ENCODE measurements at places on chromosomes 6 and 20.

DNA sequence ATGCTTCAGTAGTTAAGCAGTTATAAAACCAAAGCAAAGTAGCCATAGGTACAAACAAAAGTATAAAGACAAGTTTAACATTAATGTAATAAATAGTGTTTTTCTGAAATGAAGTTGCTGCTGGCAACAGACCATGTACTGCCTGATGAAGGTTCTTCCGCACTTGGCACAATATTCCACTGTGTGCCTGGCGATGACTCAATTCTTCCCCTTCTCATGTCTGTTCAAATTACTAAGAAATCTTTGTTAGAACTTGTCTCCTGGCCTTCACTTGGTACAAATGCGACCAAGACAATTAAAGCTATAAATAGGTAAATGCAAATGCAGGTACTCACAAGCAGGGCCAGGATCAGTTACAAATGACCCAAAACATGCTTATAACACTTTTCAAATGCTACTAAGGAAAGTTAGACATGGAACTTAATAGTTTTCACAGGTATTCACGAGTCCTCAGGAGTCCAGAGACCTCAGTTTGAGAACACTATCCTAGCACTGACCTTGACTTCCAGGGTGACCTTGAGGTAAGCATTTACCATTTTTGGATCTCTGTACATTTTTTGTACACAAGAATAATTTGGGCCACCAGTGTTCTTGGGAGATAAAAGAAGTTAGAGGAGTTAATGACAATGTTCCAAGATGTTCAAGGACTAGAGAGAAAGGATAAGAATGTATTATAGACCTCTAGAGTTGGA, 8.1 kb upstream of the DDR1 start:
- no peak for DNase-seq

DNA sequence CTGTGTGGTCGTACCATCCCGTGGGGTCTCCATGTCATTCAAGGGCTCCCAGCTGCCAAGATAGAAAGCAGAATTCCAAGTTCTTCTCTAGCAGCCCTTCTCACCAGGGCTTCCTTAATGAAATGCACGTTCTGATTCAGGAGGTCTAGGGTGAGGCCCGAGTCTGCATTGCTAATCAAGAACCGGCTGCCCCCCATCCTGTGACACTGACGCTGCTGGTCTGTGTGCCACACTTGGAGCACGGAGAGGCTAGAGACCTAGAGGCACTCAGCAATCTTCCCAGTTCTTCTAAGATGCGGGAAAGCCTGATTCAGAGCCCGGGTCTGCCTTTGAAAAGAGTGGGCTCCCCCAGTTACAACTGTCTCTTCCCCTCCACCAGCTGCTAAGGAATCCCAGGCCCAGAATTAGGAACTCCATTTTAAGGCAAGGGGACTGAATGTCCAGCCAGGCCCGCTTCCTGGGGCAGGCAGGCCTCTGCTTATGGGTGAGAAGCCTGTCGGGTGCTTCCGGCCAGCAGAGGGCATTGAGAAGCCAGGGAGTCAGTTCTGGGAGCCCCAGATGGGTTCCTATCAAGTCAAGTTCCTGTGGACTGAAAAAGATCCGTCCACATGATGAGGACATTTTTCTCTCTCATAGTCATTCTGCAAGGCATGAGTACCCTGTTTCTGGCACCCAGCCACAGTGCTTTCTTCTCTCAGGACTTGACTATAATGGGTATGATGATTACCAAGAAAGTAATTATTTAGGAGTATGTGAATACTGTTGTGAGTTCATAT, 69.8 kb upstream of the RIN2 start:
- DNase-seq = peak; percentile 69

DNA sequence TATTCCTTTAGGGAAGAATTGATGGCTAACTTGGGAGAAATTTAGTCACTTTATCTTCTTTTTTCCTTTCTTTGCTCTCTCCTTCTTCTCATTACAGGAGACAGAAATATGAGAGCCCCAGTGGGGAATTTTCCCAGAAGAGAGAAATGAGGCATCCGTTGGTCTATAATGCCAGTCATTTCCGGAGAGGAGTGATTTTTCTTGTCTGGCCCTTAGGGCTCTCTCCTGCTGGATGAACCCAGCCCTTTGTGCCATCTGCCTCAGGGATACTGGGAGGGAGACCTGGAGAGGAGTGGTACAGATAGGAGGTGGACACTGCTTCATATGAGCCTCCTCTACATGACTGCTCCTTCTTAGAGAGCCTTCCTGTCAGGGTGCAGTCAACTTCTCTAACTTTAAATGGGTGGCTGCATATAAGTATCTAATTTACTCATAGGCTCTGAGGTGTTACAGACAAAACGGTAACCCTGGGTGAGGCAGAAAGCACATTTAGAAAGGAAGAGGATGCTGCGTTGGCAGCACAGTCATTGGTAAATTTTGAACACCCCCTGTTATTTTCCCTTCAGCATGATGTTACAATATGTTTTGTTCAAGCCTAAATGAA, 21.9 kb downstream of the RIMS1 start:
- no peak for DNase-seq

DNA sequence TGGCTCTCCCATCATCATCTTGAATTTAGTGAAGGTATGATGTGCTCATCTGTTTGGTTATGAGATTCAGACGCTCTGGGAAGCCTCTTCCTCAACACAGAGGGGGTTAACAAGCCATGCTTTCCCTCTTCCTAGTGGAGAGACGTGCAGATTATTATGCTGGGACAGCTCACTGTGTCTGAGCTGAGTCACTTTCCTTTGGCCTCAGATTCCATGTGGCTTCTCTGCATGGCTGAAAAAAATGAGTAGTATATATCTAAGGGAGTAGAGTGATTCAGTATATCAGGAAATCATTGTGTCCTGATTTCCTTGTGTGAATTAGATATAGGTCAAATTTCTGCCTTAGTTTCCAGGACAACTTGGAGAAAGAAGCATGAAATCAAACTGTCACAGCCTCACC, 52.6 kb downstream of the FIG4 start:
- DNase-seq = peak; percentile 45

DNA sequence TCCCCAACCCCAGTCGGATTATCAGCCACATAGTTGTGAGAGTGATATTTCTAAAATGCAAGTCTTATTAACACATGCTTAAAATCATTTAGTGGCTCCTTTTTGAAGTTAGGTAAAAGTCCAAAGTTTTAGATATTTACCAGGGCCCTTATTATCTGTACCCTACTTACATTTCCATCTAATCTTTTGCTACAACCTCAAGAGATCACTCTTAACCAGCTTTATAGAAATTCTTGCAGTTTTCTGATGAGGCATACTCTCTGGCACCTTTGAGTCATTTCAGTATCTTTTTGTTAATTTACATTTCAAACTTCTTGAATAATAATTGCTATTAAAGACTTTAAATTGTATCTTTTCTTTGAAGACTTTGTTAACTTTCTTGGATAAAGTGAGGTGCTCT, 453.3 kb downstream of the RFPL4B start:
- DNase-seq = no peak

- peak; percentile 21 for DNase-seq
These were observed 248.0 kb downstream of the CDH26 start for GRCh38 chr20:60206259-60206658.

DNA sequence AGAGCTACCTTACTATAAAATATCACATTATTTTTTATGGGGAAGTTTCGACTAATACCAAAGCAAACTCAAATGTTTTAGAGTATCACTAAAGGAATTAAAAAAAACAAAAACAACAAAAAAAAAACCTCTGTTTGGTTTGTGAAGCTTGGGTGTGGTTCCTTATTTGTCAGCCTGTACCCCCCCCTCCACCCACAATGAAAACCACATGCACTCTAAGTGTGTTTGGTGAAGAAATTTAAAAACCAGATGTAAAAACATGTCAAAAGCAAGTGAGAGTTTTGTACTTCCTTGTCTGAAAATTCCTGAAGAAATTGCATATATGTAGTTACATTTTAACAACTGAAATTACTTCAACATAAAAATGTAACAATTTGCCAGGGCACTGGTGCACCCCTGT, 3.1 kb downstream of the STK38 start:
- DNase-seq = no peak

- DNase-seq = no peak
These were observed 6.7 kb downstream of the AFDN start for GRCh38 chr6:167833396-167833763.

DNA sequence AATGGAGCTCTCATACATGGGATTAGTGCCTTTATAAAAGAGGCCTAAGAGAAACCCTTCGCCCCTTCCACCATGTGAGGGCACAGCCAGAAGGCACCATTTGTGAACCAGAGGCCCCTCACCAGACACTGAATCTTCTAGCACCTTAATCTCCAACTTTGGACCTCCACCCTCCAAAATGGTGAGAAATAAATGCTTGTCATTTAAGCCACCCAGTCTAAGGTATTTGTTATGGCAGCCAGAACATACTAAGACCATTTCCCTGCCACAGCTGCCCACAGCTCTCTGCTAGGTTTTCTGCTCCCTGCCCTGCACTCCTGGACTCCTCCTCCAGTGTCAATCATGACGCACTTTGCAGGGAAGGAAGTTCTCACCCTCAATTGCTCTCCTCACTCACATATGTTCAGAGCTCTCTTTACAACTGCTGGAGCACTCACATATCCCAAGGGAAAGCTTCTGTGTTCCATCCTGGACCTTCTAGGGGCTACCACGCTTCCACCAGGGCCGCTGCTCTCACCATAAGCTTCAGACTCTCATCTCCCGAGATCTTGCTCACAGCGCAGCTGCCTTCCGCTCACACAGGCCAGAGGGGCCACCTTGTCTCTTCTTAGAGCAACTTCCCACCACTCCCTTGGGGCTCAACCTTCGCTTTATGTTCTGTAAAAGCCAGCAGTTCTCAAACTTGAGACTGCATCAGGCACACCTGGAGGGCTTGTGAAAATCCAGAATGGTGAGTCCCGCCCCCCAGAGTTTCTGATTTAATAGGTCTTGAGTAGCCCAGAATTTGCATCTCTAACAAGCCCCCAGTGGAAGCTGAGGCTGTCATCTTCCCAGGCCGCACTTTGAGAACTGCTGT, 1.6 kb upstream of the LY86 start:
- no peak for DNase-seq

- DNase-seq = no peak
These were observed 149.6 kb upstream of the SYNCRIP start for GRCh38 chr6:85792254-85792653.

DNA sequence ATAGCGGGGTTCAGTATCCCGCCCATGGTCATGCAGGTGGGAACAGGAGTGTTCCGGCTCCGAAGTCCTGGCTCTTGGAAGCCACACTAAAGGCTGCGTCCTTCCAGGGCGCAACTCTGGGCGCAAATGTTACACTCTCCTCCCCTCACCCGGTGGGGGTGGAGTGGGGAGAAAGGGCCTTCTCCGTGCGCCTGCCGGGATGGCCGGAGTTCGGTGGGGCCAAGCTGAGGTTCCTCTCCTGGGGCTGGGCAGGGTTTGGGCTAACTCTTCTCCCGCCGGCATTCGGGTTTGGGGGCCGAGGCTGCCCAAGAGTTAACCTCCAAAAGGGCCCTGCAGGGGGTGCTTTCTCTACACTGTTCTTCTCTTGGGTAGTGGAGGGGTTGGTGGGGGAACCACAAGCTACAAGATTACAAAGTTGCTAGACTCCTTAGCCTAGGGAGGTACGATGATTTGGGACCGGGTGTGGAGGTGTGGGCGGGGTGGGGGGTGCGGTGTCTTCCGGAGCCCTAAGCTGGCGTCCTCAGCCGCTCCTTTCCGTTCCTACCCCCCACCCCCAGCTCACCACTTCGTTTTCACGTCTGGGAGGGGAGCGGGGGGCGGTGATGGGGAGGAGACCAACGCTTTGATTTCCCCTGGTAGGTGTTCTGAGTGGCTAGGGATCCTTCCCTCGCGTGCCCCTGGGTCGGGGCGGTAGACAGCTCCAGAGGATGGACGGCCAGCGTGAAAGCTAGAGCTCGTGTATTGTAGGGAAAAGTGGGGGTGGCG, 12.3 kb downstream of the NRN1 start:
- DNase-seq = no peak

DNA sequence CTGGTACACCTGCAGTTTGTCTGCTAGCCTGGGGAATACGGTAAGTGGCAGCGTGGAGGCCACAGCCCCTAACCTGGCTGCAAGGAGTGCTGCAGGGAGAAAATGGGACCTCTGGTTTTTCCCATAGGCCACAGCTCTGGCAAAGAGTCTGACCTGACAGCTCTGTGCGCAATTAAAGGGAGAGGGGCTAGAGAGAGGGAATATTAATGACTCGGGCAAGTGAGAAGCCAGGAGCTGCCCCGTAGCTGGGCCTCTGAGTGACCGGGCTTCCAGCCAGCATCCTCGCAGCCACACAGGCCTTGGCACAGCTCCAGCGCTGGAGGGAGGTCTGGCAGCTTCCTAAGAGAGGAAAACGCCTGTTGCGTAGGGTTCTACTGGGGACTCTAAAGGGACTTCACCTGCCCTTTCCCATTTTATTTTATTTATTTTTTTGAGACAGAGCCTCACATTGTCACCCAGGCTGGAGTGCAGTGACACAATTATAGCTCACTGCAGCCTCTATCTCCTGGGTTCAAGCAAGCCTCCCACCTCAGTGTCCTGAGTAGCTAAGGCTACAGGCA, 18.2 kb upstream of the OCSTAMP start:
- DNase-seq = peak; percentile 65

- no peak for DNase-seq
These were observed 22.8 kb downstream of the BACH2 start for GRCh38 chr6:90273863-90274262.

DNA sequence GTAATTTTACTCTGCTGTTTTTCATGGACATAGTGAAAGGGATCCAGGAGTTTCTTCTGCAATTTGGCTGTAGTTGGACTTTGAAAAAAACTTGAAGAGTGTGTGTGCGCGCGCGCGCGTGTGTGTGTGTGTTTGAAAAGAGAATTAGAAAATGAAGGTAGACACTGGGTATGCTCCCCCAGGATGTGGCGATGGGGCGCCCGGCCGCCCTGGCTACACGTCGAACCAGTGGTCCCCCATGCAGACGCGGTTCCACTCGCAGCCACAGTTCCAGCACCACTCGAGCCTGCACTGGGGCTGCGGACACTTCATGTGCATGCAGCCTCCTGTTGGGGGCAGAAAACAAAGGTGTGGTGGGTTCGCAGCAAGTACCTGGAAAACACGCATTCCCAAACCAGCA, 76.0 kb upstream of the AGPAT4 start:
- DNase-seq = no peak

DNA sequence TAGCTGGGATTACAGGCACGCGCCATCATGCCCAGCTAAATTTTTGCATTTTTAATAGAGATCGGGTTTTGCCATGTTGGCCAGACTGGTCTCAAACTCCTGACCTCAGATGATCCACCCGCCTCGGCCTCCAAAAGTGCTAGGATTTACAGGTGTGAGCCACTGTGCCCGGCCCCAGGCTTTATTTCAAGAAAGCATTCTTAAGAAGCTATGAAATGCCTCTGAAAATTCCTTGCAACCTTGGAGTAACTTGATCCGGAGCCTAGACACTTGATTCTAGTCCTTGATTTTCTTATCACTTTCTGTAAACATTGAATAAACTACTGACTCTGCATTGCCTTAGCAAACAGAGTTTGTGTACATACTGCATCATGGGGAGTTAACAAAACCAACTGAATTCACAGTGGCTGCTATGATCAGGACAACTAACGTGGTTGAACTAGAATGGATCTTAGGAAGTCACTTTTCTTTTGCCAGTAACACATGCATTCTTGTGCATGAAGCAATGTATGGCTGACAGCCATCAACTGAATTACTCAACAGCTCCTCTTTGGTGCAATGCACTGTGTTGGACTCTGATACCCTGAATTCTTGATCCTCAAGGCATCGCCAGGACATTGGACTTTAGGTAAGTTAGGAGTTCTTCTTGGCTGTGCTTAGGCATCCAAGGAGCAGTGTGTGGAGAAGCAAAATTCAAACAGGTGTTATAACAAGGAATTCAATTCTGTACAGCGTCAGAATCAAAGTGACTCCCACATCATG, 102.8 kb upstream of the TMEM170B start:
- no peak for DNase-seq

GRCh38 chr6:140576004-140576555, 1201.6 kb upstream of the CITED2 start:
- DNase-seq = no peak

Measured in smooth muscle cell of the brain vasculature (primary cell).